ENCODE measurements at places on chromosomes 11 and 22. TPM values are rescaled to one million over a fixed set of nuclear protein-coding genes. Genes with fewer than 3 reads are reported as not detected.

- DNase-seq: no peak
These were observed 30.9 kb downstream of the KCNC1 start for GRCh38 chr11:17765356-17766072.

GRCh38 chr22:29951791-29952413 lies 68.9 kb downstream of the MTMR3 start:
- DNase-seq: no peak

- DNase-seq: peak; percentile 79
These were observed 1.7 kb downstream of the SMTN start for GRCh38 chr22:31082606-31083376.

Gene SLC22A12
- total RNA-seq: not detected

All from H1 (cell line).